Neural crest cell (in vitro differentiated cells): ENCODE measurements at places on chromosomes 7 and 10.

GRCh38 chr7:4690953-4691856, 9.1 kb downstream of the FOXK1 start:
- no peak for DNase-seq

GRCh38 chr7:135960709-135961451, 16.3 kb downstream of the MTPN start:
- no peak for DNase-seq

- DNase-seq, result no peak
Measured at GRCh38 chr10:99532687-99533495, at the start of gene NKX2-3. Gene NKX2-3 (plus strand): TSS chr10:99532942. CDS start chr10:99533132, 190 bp downstream.

DNA sequence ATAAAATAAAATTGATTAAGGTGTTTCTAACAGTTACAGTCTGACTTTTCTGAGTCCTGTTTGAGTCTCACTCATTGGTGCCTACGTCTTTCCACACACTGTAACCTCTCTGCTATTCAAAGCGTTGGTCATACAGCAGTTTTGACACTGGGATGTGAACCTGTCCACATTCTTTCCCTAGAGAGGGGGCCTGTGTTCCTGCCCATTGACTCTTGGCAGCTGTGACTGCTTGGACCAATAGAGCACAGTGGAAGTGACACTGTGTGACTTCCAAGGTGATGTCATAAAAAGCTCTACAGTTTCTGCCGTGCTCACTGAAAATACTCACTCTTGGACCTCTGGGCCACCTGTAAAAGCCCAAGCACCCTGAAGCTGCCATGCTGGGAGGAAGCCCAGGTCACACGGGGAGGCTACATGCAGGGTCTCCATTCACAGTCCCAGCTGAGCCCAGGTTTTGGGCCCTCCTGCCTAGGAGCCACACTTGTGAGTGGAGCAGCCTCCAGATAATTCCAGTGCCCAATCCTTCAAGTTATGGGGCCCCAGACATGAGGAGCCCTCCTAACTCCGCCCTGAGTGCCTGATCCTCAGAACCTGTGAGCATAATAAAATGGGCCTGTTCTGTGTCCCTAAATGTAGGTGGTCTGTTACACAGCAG, 704 bp upstream of the ANTXRL start:
- no peak for DNase-seq

GRCh38 chr7:35753761-35754603, 46.9 kb upstream of the SEPTIN7 start:
- DNase-seq, result no peak

DNA sequence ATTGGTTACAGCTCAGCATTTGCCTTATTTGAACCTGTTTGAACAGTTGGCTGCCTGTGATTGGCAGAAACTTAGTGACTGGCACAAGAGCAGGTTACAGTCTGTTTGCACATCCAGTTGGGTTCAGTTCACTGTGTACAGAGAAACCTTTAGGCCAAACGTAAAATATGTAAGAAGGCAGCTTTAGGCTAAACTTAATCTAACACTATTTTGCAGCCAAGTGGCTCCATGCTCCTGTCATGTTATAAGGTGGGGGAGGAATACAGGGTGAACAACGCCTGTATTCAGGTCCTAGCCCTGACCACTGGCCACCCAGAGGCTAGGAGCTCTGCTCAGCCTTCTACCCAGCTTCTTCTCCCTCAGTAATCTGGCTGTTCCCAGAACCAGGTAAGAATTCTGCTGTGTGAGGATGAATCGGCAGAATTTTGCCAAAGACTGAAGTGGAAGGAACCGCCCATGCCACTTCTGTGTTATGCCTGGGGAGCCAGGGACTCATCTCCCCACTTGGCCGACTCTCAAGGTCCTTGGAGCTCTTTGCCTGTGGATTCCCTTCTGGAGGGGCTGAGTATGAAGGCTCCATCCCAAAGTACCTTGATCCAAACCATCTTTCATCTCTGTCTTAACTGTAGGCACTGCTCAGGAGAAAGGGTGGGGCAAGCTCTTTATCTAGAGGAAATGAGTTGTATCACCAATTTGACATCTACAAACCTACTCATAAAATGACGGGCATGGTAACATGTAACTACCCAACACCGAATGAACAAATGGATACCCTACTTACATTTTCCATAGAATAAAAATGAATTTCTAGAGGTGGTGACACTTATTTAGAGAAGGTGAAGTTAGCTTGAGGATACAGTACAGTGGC, 164.4 kb upstream of the NAMPT start:
- DNase-seq, result no peak

GRCh38 chr10:95513941-95514392, 47.2 kb downstream of the SORBS1 start:
- no peak for DNase-seq

GRCh38 chr7:28629216-28629842, 217.0 kb downstream of the CREB5 start:
- no peak for DNase-seq

GRCh38 chr10:2992401-2993198, 74.7 kb upstream of the PFKP start:
- no peak for DNase-seq

DNA sequence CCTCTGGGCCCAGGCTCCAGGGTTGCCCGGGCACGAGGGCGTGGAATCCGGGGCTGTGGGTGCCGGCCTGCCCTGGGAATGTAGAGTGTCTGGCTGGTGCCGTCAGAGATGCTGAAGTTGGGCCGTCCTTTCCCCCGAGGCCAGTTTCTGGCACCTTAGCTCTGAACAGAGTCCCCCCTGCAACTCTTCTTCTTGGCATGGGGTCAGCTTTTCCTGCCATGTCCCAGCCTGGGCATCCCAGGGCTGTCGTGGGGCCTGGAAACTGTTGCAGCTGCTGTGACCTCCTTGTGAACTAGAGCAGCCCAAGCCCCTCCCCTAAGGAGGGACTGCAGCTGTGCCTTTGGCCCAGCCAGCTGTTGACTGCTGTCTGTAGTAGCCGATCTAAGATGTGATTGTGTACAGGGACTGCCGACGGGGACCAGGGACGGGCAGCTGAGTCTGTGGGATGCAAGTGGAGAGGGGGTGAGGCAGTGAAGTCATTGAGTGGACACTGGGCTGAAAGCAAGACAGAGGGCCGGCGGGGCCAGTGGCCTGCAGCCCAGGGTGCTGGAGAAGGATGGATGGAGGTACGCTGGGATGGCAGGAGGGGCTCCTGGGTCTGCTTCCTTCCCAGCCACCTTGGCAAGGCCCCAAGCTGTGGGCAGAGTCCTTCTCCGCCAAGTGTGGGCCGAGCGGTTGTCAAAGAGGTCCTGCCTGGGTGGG, 35.8 kb downstream of the GBX1 start:
- no peak for DNase-seq

GRCh38 chr10:132143162-132143561, 43.6 kb upstream of the DPYSL4 start:
- no peak for DNase-seq

- no peak for DNase-seq
Measured at GRCh38 chr10:132003282-132003924, 21.7 kb upstream of the BNIP3 start.

DNA sequence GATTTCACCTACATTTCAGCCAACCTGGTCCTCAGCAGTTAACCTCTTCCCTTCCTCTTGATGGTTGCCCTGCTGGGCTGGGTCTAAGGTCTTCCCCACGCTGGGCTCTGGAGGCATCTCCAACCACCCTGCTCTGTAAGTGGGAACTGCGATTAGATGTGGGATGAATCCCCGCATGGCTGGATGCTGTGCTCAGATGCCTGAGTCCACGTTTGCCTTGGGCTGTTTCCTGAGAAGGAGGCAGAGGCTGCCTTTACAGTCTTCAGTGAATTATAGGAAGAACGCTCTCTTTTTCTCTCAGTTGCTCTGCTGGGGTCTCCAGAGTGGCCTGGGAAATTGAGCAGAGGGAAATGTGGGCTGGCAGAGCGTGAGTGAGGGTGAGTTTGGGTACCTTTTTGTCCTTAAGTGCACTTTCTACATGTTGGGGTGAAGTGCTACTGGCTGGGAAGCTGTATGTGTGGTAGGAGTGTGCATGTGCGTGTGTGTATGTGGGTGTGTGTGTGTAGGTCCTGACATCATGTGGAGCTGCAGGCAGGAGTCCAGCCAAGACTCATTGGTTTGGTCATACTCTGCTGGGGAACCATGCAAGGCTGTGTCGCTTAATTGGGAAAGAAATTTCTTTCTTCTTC, 1.5 kb downstream of the GIMAP8 start:
- no peak for DNase-seq

- no peak for DNase-seq
Measured at GRCh38 chr10:127996586-127996985, 89.7 kb downstream of the PTPRE start.

- no peak for DNase-seq
Measured at GRCh38 chr7:155917836-155918430, 105.7 kb upstream of the SHH start.

GRCh38 chr10:126683466-126683865, 13.0 kb upstream of the C10orf90 start:
- DNase-seq, result no peak

GRCh38 chr7:71343039-71343438, 211.1 kb downstream of the GALNT17 start:
- no peak for DNase-seq
